ENCODE measurements at places on chromosomes 2 and 18. TPM values are rescaled to one million over a fixed set of nuclear protein-coding genes. Genes with fewer than 3 reads are reported as not detected.

The NT5C1B gene
- total RNA-seq: not detected

The ADCY3 gene
- 33.1 TPM for total RNA-seq

The RIT2 gene
- total RNA-seq: not detected

The ARHGAP28 gene
- 0.28 TPM for total RNA-seq

The ADGRF3 gene
- total RNA-seq: under 0.01 TPM

The PREB gene
- total RNA-seq: 50.9 TPM

The HOXD8 gene
- 4.1 TPM for total RNA-seq

The SCTR gene
- not detected for total RNA-seq

The PLCD4 gene
- 0.85 TPM for total RNA-seq

The ZNF521 gene
- 78.2 TPM for total RNA-seq

The CCDC141 gene
- total RNA-seq: not detected

The UGT1A4 gene
- total RNA-seq: not detected

The HOXD13 gene
- total RNA-seq: not detected

The DNPEP gene
- total RNA-seq: 44.0 TPM

The UGP2 gene
- total RNA-seq: 54.1 TPM
